ENCODE measurements at places on chromosomes 3 and 15. TPM values are rescaled to one million over a fixed set of nuclear protein-coding genes. Genes with fewer than 3 reads are reported as not detected.

GRCh38 chr3:71546821-71547220, 36.7 kb downstream of the FOXP1 start:
- DNase-seq, result no peak

DNA sequence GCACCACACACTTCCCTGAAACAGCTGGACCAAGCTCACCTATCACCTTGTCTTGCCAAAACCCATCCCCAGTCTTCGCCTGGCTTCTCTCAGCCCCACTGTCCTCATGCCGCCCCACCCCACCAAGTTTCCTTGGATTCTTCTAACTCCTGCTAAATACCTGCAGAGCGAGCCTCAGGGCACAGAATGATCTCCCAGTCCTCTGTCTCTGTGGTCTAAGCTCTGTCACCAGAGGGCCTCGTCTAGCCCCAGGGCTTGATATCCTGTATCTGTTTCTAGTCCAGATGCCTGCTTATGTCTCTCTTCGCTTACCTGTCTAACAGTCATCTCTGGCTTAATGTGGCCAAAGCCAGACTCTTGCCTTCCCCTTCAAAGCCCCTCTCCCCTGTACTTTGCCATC, 9.7 kb downstream of the CCDC12 start:
- DNase-seq, result no peak

DNA sequence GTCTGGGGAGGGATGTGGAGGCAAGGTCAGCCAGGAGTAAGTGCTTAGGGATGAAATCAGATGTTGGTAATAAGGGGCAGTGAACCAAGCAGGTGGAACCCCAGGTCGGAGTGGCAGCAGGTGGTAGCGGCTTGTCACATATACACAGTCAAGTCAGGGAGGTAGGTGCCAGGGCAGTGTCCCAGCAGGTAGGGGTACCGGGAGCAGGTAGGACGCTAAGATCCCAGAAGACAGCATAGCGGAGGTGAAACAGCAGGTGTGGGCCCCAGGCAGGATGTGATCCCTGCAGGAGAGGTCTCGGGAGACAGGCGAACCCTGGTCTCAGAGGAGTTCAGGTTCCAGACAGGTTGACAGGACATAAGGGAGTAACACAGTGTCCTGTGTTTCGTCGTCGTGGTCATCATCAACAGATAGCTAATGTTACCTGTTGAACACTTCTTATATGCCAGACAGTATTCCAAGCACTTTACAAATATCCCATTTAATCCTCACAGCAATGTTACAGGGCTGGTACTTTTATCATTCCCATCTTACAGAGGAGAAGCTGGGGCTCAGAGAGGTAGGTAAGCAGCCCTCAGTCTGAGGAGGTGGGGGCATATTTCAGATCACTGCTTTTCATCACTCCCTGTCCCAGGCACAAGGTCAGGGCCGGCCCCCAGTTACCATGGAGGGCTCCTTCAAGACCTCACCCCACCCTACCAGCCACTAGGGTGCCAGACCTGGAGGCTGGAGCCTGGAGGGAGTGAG, 241.6 kb downstream of the UACA start:
- DNase-seq, result no peak

- DNase-seq, result no peak
These were observed 504.2 kb upstream of the PROK2 start for GRCh38 chr3:72288955-72289691.

DNA sequence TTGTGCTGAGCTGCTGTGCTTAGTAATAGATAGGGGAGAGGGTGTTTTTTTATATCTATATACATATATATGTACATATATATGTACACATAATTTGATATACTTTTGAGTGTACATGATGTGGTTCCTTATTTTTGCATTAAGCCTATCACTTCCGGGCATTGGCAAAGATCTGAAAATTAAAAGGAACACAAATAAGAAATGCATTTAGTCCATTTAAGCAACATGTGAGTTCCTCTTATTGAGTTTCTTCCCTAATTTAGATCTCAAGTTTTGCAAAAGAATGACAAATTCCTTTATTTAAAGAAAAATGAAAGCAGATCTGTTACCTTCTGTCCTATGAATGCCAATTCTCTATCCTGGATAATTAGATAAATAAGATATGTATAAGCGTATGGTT, 435.1 kb downstream of the LPP start:
- no peak for DNase-seq

GRCh38 chr3:170429050-170429449, 10.4 kb downstream of the CLDN11 start:
- peak; percentile 57 for DNase-seq

ZNF385D gene
- 11.5 TPM for total RNA-seq

GASK1A gene
- 0.63 TPM for total RNA-seq

SEMA3B gene
- total RNA-seq, result 9.7 TPM

NR2E3 gene
- total RNA-seq, result 0.63 TPM

PIGZ gene
- total RNA-seq, result 1.9 TPM

CAMKV gene
- not detected for total RNA-seq

- peak; percentile 79 for DNase-seq
These were observed 77.6 kb downstream of the SSR3 start for GRCh38 chr3:156477323-156477722.

GRCh38 chr15:63364399-63365272, 17.0 kb downstream of the CA12 start:
- no peak for DNase-seq

DNA sequence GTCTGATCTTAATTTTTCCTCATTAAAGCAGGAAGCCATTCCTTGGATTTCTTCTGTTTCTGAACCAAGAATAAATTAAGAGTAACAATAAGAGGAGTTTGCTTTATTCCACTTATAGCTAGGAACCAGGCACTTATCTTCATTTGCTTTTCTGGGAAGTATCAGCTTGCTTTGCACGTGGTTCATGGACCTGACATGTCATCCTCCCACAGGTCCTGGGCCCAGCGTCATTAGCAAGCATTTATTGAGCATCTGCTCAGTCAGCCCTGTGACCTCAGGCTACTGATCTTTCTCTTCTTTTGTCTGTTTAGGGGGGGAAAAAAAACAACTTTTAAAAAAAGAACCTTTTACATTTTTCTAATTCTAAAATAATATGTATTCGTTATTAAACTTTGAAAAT, 34.7 kb upstream of the CRTC3 start:
- no peak for DNase-seq

ETFA gene
- total RNA-seq, result 56.1 TPM

- DNase-seq, result no peak
These were observed 527.6 kb downstream of the DIPK2A start for GRCh38 chr3:144499001-144499930.

GRCh38 chr3:43097400-43098080, 8.3 kb downstream of the POMGNT2 start:
- no peak for DNase-seq

- DNase-seq, result peak; percentile 42
These were observed 192.8 kb downstream of the ARPP21 start for GRCh38 chr3:35832140-35832571.

RPS17 gene
- 1,865 TPM for total RNA-seq

ZNF501 gene
- total RNA-seq, result 13.1 TPM

GRCh38 chr3:25007974-25008658, 419.9 kb upstream of the RARB start:
- peak; percentile 12 for DNase-seq

DNA sequence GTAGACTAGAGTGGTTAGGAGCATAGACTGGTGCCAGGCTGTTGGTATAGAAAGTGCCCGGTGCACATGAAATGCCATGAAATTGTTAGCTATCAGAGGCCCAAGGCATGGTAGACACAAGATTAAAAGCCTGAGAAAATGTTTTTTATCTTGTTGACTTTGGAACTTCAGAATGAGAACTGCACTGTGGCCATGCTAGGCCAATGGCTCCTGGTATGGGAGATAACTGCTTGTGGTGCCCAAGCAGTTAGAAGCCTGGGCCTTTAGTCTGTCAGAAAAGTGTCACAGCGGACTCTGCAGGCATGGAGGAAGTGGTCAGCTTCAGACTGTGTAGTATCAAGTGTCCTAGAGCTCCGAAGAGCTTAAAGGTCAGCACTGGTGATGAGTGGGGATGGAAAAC, 11.9 kb downstream of the FYCO1 start:
- DNase-seq, result no peak

HIGD2B gene
- not detected for total RNA-seq

GRCh38 chr3:140292684-140293083, 357.7 kb downstream of the CLSTN2 start:
- DNase-seq, result peak; percentile 56
